Cerebellar cortex (tissue), 1 donor: ENCODE measurements at places on chromosomes 12 and 14.
A peak's percentile ranks its signal among the peaks of the same experiment; 100 is the strongest.

DNA sequence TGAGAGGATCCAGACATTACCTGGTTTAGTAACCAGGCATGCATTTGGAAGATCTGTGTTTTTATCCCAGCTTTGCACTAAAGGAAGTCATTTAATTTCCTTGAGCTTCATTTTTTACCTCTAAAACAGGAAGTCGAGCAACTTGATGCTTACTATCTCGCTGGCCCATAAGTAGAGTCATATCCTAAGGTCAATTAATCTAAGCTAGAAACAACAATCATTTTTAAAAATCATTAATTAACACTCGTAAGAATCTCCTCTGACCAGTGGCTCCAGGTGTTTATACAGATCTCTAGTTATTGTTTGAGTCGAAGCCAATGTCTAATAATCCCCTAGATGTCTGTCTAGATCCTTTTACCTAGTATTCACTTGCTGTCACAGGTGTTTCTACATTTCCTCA is 355.8 kb upstream of the DCN start:
- no peak for DNase-seq

DNA sequence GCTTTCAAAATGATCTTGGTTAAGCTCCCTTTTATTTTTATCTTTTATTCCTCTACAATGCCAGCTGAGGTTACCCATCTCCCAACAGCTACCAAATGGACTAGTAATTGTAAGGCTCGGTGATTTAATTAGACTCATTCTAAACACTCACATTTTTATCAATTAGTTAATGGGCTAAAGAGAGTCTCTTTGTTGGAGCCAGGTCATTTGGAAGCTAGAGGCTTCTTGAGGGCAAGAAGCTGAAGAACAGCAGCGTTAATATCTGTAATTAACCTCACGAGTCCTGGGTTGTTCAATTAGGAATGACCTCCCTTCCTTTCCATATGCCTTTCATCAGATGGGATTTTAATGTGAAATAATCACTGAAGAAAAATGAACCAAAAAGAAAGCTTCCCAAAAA is 56.9 kb downstream of the OTX2 start:
- no peak for DNase-seq

DNA sequence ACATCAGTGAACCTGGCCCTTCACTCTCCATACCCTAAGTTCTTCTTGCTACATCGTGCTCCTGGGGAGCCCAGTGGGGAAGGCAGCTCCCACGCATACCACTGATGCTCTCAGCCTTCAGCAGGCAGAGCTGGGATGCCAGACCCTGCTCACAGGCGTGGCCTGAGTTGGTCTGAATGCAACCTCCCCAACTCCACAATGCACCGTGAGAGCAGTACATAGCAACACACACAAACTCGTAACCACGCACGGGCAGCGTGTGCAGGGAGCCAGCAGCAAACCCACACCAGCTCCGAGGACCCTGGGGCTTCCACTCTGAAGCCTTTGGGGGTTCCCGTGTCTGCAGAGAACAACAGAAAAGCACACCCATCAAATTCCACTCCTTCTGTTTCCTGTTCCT is 37.3 kb downstream of the ANO2 start:
- no peak for DNase-seq

- no peak for DNase-seq
Observed at GRCh38 chr12:118480235-118480634, 103.9 kb downstream of the SUDS3 start.

DNA sequence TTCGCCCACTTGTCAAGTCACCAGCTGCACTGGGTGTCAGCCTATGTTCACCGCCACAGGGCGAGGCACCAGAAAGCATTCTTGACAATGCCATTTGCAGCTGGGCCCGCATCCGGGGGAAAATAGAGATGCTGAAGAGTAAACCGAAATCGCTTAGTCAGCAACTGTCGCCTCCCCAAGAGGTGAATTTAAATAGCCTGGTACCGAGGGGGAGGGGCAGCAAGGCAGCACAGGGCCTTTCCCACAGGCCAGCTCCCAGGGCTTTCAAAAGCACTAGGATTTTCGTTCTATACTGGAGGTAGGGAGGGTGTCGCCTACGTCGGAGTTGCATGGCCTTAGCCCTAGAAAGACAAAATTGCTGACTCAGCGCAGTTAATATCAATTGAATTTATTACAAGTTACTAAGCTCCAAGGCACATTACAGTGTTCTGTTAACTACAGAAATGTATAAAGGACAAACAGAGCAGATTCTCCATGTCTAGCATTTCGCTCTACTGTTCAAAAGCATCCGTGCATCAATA is 4.3 kb downstream of the IRF2BPL start:
- no peak for DNase-seq

GRCh38 chr14:65704437-65704836 is 291.9 kb downstream of the FUT8 start:
- no peak for DNase-seq

DNA sequence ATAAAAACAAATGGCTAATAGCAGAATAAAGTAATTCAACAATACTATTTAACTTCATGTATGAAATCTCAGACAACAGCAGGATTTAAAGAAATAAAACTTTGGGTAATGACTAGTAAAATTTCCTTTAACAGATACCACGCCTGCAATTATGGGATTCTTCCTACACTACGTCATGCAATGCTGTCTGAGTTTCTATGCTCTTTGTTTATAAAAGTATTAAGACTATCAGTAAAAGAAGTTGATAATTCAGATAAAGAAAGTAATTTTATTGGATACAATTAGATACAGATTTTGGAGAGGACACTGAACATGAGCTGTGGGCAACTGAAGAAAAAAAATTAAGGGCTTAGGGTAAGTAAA is 308.4 kb upstream of the LRFN5 start:
- DNase-seq: no peak

DNA sequence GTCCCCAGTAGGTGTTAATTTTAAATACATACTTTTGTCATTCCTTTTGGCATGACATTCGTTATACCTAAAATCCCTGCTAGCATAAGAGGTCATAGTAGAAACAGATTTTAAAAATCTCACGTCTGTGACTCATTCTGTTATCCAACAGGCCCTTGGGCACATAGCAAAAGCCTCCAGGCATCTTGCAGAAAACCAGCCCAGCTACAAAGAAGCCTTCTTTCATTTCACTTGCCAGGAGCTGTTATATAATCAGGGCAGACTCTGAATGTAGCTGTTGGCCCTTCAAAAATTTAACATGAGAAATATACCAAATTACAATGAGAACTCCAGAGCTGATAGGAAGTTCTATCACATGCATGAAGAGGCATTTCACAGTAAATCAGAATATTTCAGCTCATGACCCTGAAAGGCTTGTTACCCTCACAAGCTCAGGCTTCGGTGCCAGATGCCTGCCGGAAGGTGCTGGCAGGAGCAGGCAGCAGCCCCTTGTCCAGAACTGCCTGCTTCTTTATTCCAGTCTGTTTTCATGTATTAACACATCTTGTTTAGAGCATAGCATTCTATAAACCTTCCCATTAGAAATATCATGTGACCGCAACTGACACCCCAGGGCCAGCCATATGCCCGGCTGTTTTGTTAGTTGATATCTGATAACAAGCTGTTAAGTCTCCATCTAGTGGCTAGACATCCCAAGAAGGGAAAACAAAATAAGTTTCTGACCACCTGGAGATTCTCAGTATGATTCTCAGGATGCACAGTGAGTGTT is 17.8 kb downstream of the E2F7 start:
- DNase-seq: peak; percentile 69

DNA sequence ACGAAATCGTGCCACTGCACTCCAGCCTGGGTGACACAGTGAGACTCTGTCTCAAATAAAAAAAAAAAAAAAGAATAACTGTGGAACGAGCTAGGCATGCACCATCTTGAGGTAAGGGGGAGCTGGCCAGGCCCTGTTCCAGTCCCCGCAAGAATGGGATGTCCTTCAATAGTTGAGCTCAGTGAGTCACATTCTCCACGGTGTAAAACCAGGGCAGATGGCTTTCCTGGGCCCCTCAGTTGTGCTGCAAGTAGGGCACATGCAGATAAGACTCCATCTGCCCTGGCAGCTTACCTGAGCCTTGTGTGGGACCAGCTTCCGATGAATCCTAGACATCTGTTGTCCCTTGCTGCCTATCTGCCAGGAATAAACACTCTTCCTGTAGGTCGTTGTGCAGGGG is 312.1 kb downstream of the VRK1 start:
- no peak for DNase-seq

DNA sequence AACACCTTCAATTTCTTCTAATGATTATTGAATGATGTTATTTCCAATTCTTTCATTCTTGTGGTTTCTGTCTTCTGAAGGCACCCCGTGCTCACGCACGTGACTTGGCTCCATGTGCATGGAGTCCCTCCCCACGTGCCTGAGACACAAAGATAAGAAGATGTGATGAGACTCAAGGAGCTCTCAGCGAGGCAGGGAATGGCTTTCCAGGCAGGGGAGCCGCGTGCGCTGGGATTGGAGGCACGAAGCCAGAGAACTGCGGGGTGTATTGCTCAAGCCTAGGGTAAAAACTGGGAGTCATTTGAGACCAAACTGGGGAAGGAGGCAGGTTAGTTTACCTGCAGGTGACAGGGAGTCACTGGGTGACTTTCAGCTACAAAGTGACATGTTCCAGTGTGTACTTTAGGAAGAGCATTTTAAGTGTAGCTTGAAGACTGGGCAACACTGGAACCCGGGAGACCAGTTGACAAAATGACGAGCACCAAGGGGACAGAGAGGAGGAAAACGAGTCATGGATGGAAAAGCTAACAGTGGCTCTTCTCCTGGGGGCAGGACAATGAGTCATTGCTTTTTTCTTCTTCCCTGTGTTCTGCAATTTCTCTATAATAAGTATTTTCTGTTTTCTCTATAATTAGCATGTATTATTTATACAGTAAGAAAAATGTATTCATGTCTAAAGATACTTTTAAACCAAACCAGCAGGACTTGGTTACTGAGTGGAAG is 311.7 kb upstream of the FKBP4 start:
- no peak for DNase-seq

- DNase-seq: no peak
Observed at GRCh38 chr12:18706798-18707197, 31.0 kb downstream of the PLCZ1 start.

DNA sequence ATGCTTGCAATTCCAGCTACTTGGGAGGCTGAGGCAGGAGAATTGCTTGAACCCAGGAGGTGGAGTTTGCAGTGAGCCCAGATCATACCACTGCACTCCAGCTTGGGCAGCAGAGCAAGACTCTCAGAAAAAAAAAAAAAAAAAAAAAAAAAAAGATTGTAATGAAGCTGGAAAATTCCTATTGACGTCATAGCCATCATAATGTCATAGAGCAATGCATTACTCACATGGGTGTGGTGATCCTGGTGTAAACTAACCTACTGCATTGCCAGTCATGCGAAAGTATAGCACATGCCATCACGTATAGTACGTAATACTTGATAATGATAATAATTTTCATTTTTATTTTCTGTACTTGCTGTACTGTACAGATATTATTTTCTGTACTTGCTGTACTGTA is 42.7 kb upstream of the NID2 start:
- DNase-seq: no peak

- DNase-seq: no peak
Observed at GRCh38 chr12:52686756-52687487, 6.7 kb upstream of the KRT1 start.

- no peak for DNase-seq
Observed at GRCh38 chr12:69328426-69328825, 19.8 kb upstream of the LYZ start.
